AG08395 (cell line): ENCODE measurements at places on chromosomes 2 and 18.

- DNase-seq: no peak
These were observed 199.2 kb downstream of the TGIF1 start for GRCh38 chr18:3649135-3649632.

- DNase-seq: no peak
These were observed 140.3 kb upstream of the FOSL2 start for GRCh38 chr2:28252311-28252710.

DNA sequence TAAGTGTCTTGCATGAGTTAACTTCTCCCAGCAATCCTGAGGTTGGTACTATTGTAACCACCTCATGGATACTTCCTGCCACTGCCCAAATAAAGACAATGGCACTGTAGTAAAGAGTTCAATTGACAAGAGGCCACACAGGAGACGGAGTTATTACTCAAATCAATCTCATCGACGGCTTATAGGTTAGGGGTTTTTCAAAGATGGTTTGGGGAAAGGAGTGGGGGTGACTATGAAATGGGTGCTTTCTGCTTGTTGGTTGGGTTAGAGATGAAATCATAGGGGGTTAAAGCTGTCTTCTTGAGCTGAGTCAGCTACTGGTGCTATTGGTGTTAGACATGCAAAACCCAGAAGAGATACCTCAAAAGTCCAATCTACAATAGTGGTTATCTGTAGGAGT lies 1258.0 kb upstream of the ZEB2 start:
- DNase-seq: no peak

DNA sequence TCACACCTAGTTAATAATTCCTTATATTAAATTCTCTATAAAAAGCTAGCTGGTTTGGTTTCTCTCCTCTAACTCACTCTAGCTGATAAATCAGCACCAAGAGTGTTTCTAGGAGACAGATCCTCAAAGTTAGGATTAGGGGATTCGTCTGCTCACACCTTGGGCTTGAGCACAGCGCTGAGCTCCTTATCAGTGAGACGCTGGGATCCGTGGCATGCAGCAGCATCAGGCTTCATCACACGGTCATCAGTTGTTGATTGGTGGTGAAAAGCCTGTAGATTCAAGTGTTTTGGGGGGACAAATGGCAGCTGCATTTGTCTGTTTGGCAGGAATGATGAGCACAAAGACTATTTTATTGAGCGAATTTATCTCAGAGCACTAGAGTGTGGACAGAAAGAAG lies 72.6 kb upstream of the MC2R start:
- no peak for DNase-seq

DNA sequence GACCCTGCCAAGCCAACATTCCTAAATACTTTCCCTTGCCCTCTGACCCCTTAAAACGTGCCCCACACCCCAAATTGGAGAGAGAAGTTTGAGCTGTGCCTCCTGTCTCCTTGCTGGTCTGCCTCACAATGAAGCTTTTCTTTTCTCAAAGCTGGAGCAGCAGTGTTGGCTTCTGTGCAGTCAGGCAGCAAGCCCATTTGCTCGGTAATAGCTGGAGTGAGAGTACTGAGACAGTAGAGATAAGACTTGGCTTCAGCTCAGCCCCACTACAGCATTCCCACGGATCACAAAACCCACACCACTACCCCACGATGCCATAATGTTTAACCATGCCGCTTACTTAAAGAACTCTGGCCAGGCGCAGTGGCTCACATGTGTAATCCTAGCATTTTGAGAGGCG lies 73.0 kb downstream of the NCAPH start:
- no peak for DNase-seq

GRCh38 chr2:206392118-206392517 lies 51.2 kb upstream of the ADAM23 start:
- peak; percentile 75 for DNase-seq

- no peak for DNase-seq
These were observed 186.8 kb downstream of the RDH14 start for GRCh38 chr2:18373664-18374063.

GRCh38 chr2:96254571-96254970 lies 11.2 kb downstream of the TMEM127 start:
- DNase-seq: no peak

DNA sequence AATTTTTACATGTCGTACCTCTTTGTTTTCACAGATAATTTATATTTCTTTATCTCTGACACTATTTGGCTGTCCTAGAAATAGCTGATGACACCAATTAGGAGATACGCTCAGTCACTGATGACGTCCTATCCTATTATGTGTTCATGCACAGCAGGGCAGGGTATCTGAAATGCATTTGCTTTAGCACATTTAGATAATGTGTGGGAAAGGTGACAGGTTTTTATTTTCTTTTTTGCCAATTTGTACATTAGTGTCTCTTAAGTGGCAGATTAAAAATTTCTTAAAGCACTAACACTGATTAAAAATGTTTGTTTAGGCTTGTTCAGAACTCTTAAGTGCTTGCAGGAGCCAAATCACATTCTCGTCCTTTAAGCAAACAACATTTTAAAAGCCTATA lies 39.7 kb downstream of the CDC42EP3 start:
- no peak for DNase-seq

DNA sequence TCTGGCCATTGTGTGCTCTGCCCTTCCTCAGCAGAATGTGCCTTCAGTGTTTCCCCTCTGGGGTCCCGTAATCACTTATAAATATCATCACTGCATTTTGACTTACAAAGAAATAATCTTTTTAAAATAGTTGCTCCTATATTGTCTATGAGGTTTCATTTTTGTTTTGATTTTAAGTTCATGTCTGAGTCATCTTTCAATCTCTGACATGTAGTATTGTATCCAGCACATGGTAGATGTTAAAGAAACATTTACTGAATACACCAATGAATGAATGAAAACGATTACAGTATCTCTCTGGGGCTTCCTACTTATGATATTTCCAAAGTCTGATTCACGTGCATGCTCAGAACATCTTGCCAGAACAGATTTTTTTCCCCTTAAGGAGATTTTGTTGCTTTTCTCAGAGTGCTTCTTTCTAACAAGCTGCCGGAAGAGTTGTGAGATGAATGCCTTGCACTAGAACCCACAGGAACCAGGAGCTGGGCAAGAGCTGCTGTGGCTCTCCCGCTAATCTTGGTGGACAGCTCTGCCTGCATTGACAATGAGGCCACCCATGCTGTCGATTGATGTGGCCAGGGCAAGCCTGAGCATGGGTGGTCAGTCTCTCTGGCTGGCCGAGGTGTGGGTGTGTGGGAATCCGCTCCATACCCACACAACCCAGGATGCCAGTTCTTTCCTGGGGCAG lies 199.4 kb downstream of the CYRIA start:
- DNase-seq: no peak

- peak; percentile 63 for DNase-seq
These were observed 2.8 kb downstream of the IRS1 start for GRCh38 chr2:226796840-226797288.

- no peak for DNase-seq
These were observed 23.1 kb upstream of the TXNDC2 start for GRCh38 chr18:9862686-9863085.

DNA sequence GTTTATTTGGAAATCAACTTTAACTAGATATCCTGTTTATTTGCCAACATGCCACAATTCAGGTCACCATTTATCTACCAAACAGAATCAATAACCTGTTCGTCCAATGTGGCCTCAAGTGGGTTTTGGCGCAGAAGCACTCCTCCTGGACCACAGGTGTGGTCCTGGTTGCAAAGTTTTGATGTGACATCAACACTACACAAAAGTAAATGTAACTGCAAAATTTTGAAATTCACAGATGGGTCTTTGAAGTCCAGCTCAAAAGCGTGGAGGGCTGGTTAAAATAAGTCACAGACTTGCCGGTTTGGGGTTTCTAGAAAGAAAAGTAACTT lies 474 bp upstream of the GCA start:
- DNase-seq: no peak

DNA sequence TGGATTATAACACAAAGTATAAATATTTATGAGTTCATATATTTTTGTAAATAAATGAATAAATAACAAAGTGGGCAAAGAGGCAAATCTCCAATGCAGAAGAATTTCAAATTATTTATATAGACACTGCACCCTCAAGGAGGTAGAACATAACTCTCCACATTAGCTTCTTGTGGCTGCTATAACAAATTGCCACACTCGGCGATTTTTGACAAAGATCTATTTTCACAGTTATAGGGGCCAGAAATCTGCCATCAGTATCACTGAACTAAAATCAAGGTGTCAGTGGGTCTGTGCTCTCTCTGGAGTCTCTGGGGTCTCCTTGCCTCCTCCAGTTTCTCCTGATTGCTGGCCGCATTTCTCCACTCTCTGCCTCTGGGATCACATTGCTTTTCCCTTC lies 92.0 kb upstream of the FAM136A start:
- no peak for DNase-seq

DNA sequence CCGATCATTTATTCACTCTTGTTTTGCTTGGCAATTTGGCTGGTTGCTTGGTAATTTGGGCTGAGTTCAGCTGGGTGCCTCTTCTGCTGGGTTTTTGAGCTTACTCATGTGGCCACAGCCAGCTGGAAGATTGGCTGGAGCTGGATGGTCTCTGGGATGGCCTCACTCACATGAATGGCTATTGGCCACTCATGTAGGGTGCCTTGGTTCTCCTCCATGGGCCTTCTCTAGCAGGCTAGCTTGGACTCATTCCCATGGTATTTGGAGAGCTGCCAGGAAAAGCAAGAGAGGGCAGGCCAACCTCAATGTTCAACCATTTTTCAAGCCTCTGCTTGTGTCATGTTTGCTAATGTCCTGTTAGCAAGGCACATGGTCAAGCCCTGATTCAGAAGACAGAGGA lies 16.9 kb downstream of the ZAP70 start:
- DNase-seq: no peak

GRCh38 chr2:41160439-41160838 lies 708.5 kb upstream of the SLC8A1 start:
- no peak for DNase-seq

- peak; percentile 9 for DNase-seq
These were observed 99.4 kb upstream of the SCN7A start for GRCh38 chr2:166593403-166593802.

- no peak for DNase-seq
These were observed 123.4 kb upstream of the COL3A1 start for GRCh38 chr2:188850786-188851185.

- DNase-seq: no peak
These were observed 5.0 kb downstream of the MGAT5 start for GRCh38 chr2:134258684-134259388.

DNA sequence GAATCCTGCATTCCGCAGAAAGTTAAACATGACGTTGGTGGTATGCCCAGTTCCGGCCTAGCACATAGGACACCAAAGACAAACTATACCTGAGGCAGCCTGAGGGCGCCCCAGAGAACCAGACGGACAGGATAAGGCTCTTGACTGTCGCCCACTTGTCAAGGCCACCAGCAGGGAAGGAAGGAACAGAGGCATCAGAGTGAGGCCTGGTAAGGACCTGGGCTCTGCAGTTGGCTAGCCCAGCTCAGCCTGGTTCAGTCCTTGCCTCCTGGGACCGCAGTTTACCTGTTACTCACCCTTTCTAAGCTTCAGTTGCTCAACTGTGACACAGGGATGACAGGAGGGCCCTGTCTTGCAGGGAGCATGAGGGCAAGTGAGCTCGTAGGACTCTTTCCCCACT lies 82.1 kb downstream of the ACTR2 start:
- DNase-seq: no peak

DNA sequence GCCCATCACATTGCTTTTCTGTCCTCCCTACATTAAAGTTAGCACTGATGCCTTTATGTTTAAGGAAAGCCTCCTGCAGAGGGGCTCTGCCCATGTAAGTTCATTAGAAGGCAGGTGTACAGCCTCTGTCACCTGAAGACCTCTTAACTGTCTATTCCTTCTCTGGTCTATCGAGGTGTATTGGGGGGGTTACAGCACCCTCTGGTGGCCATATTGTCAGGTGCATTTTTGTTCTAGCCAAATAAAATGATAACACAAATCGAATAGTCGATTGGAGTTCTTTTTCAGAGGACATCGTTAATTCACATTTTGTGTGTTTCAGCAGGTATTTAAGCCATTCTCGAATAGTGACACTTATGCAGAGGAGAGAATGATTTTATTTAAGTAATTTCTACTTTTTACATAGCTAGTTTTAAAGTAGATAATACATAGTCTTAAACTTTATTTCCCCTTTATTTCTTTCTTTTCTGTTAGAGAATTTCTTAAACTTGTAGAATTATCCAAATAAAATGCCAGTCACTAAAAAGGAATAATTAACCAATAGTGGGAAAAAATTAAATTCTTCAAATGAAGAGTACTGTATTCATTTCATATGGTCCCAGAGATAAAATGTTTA lies 136.8 kb downstream of the NEDD4L start:
- peak; percentile 67 for DNase-seq

DNA sequence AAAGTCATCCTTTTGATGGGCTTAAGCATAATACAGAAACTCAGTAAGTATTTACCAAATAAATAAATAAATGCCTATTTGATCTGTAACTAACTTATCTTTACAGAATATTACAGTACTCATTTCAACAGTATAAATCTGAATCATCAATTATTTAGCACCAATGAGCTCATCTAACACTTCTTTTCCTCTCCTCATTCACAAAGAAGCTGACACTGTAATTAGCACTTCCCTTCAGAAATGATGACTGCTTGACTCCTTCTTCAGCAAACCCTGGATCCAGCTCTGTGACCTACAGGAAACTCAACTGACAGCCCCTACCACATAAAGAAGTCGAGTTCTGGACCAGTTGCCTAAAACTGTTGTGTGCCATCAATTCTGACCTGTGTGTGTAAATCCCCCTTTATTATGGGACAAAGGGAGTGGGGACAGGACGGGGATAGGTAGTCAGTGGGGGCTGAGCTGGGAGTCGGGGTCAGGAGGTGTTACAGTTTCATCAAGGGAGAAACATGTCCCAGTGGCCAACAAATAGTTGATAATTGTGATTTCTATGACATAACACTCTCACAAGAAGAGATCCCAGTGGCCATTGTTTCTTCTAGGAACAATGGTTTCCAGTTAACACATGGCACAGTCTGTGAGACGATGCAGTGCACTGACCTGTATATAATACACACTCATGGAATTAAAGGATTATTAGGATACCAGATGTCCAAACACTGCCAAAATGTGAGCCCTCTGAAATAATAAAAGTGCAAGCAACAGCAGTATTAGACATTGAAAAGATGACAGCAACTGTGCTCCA lies 68.7 kb downstream of the STK39 start:
- no peak for DNase-seq

- DNase-seq: peak; percentile 25
These were observed 34.5 kb upstream of the CCDC93 start for GRCh38 chr2:118048401-118048800.

- DNase-seq: no peak
These were observed 387.2 kb downstream of the GRB14 start for GRCh38 chr2:164234074-164234473.

GRCh38 chr18:58135701-58136331 lies 91.8 kb downstream of the NEDD4L start:
- peak; percentile 79 for DNase-seq
